ENCODE measurements at places on chromosomes 1 and 21. TPM values are rescaled to one million over a fixed set of nuclear protein-coding genes. Genes with fewer than 3 reads are reported as not detected.

DNA sequence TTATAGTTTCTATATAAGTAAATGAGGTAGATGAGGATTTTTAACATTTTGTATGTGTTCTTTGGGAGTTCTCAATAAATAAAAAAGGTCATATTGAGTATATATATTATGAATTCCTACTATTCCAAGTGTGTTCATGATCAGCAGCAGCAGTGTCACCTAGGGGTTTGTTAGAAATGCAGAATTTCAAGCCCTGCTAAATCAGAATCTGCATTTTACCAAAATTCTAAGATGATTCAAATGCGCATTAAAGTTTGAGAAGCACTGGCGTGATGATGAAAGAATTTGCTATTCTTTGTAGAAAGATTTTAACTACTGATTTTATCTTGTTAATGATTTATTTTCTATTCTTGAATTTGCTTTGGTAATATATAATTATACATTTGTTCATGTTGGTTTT, 28.7 kb downstream of the F3 start:
- DNase-seq, result no peak

DNA sequence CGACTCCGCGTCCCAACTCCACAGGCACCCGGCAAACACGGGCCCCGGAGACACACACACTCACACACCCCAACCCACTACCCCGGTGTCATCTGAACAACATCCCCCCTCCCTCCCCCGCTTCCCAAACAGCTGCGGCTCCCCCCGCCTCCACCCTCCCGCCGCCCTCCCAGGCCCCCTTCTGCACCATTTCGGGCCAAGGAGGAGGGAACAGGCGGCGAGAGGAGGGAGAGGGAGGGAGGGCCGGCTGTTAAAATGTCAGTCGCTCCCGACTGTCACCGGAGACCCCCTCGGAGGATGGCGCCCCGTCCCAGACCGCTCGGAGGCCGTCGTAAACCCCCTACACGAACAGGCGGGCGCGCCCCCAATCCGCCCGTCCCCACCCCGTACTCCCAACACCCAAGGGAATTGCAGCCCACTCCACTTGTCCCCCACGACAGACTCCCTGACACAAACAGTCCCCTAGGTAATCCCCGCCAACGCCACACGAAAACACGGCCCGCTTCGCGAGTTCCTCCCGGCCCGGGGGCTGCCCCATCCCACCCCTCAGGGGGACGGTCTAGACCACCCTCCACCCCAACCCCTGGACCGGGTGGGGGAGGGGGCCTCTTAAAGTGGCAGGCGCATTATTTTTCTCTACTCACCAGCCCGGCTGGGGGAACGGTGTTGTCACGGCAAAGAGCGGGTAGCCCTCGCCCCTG, 583 bp downstream of the MEF2D start:
- DNase-seq, result peak; percentile 58

The RPS6KA1 gene
- polyA plus RNA-seq, result 25.1 TPM

The NGF gene
- 2.1 TPM for polyA plus RNA-seq

Measured in renal cortex interstitium (tissue), 15 donors.